ENCODE measurements at places on chromosomes 5 and 9.

DNA sequence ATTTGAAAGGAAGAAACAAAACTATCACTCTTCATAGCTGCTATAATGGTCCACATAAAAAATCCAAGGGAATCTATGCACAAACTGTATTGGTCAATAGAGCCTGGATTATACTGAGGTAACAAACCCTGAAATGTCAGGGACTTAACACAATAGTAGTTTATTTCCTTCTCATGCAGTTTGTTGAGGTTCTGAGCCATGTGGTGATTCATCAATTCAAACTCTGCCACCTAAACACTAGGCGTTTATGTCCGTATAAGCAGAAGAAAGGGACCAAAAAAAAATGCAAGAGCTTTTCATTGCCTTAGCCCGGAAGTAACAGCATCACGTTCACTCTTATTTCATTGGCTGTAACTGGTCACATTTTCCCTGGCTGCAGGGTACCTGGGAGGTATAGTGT is 464.7 kb downstream of the ZSWIM6 start:
- no peak for DNase-seq

DNA sequence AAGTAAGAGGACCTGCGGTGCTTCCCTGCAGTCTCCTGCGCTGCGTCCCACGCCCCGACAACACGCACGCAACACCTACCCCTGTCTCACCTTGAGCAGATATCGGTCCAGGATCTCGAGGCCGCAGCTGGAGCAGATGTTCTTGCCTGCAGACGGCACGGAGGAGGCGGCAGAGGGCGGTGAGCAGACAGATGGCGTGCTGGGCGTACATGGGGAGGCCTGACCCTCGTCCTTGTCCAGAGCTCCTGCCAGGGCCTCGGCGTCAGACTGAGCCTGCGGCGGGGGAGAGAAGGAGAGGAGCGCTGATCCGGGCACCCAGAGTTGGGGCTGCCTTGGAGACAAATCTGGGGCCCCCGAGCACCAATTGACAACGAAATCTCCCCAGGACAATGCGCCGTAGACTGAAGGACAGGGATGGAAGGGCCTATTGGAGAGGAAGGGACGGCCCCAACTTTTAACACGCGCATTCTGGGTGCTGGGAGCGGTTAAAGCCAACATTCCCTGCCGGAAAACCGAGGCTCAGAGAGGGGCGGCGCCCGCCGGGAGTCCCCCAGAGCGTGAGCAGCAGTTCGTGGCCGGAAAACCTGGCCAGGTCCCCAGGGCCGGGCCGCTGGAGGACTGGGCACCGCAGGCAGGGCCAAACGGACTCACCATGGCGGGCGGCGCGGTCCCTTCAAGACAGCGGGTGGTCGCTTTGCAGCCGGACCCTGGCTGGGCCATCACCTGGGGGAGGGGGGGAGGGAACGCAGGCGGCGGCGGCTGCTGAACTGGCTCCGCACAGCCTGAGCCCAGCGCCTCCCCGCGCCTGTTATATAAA is 1.8 kb downstream of the LHX6 start:
- peak; percentile 66 for DNase-seq

DNA sequence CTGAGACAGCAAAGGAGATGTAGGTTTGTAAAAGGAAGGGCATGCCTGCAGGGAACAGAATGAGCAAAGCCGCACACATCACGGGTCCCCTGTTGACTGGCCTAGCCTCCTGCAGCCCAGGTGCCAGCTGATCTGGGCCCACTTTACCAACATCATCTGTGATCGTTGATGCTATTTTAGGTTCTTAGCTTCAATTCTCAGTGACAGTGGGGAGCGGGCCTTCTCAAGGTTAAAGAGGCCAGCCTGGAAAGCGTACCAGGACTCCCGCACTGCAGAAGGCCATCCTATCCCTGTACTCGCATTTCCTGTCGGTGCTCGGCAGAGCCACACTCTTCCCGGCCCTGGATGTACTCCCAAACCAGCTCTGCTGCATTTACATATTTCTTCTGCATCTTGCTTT is 213.5 kb upstream of the IRX1 start:
- peak; percentile 29 for DNase-seq

DNA sequence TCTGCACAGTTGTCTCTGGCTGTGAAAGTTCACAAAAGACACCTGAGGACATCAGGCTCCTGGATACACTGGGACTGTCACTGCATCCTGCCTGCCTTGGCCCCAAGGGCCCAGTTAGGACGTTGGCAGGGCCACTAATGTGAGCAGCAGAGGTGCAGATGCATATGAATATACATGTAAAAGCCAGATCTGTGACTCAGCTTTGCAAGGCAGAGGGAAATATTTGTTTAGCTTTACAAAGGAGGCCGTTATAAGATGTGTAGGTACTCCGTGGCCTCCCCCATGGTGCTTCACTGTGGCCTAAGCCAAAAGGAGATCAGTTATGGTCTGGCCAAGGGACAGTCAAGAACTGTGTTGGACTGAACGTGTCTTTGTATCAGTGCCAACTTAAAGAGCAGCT is 4.1 kb upstream of the C1QTNF3 start:
- no peak for DNase-seq

DNA sequence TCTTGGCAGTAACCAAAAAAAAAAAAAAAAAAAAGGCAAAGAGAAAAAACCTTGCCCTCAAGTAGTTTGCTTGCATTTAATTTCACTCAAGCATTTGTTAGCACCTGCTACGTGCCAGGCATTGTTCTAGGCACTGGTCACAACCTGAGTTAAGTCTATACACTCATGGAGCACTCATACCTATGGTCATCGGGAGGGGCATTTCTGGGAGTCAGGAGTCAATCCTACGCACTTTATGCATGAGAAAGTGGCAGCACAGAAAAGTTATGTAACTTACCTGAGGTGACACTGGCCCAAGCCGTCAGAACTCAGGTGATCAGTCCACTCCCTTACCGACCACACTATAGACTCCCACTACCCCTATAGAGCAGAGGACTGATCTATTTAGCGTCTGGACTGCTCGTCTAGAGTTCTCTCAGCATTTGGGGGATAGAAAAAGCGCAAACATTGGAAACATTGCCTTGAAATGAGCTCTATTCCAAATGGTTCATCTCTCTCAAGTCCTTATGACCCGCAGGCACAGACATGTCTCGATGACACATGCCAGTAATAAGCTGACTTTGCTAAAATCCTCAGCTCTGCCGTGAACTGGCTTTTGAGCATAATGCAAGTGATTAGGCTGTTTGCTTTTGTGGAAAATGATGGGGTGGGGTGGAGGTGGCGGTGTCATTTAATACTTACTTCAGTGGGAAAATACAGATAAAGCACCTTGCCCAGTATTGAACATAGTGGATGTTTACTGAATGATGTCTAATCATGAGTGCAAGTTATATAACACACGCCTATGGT is 160.2 kb downstream of the ARHGEF28 start:
- no peak for DNase-seq

- DNase-seq, result no peak
Measured at GRCh38 chr5:179906795-179907555, 722 bp downstream of the TBC1D9B start.

- peak; percentile 53 for DNase-seq
Measured at GRCh38 chr5:173630724-173631365, 14.4 kb upstream of the BOD1 start.

DNA sequence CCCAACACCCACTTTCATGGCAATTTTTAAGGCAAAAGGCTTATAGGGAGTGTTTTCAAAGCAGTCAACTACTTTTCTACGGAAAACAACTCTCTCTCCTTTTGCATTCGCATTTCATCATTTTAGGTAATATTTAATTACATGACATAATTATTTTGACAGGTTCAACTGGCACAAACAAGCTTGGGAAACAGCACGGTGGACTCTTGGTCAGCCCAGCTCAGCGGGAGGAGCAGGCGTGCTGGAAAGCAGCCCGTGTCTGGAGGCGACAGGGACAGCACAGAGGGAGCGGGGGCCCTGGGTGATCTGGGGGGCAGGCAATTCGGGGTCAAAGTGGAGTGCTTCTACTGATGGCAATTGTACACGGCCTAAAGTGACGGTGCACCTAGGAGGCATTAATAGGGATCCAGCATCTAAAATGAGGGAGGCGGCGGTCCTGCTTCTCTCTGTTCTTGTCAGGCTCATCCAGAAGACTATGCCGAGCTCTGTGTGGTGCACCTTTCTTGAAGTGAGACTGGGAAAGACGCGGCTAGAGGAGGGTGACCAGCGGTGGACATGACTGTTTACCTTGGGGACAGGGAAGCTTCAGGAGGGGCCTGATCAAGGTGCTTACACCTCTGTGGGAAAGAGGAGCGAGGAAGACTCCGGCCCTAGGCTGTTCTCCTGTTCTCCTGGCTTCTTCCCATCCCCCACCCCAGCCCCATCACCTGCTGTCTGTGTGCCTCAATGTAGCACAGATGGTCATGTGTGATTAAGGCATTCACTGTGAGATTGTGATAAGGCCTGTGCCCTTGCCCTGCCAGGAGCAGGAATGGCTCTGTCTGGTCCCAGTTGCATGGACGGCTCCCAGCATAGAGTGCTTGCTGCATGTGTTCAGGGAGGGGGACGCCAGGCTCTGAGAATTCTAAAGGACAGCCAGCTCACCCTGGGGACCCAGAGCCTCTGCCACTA is 3.4 kb downstream of the MYMK start:
- no peak for DNase-seq

- DNase-seq, result no peak
Measured at GRCh38 chr5:153491856-153492255, 1.4 kb downstream of the GRIA1 start.

- DNase-seq, result no peak
Measured at GRCh38 chr5:1343931-1344901, 683 bp downstream of the CLPTM1L start.

DNA sequence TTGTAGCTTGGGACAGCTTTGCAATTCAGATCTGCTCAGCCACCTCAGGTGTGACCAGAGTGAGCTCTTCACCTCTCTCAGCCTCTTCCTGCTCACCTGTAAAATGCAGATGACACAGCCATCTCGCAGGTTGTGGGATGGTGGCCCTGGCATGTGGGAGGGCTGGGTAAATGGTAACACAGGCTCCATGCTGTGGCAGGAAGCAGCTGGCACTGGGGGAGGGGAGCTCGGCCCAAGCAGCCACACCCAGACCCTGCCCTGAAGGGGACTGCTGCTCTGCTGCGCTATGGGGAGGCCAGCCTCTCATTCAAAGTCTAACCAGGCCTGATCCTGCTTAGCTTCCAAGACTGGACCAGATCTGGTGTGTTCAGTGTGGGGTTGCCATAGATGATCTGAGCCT is 24.1 kb downstream of the PHF2 start:
- peak; percentile 54 for DNase-seq

GRCh38 chr9:91533382-91533781 is 109.8 kb upstream of the NFIL3 start:
- DNase-seq, result no peak

GRCh38 chr5:111377306-111377705 is 135.0 kb downstream of the STARD4 start:
- no peak for DNase-seq

DNA sequence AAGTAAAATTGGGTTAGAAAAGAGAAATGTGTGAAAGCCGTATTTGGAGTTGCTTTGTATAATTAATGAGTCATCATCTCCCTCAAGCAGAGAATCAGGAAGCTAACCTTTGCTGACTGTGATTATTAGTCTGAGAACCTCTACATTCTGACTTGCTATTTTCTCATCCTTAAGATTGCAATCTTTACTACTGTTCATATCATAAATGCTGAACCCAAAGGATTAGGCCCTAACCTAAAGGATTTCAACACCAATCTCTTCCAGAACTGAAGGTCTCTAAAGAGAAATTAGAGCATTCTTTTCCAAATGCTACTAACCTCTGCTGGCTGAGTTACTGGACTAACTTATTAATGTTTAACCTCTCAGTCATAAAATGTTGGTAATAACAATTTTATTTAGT is 538.1 kb upstream of the MEF2C start:
- no peak for DNase-seq

GRCh38 chr9:38119560-38120236 is 50.7 kb upstream of the SHB start:
- DNase-seq, result no peak

DNA sequence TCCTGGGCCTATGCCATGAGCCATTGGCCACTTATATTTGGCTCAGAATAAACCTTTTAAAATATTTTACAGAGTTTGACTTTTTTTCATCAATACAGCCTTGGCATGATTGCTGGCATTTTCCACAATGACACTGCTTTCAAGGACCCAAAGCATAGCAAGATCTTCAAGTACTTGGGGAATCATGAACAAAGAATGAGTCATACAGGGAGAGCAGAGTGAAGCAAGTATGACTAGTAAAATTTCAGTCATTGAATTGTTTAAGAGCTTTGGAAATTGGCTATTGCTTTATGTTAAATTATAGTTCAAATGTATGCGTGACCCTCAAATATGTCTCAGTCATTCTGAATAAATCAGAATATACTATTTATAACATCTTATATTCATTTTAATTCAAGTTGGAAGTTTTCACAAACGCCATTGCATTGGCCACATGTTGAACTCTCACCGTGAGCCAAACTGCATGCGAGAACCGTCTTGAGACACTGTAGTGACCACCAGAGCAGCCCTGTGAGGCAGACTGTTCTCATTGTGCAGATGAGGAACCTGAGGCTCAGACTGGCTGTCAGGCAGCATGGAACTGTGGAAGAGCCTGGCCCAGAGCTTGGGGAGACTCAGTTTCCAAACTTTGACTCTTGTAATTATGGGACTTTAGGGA is 52.9 kb downstream of the GDNF start:
- DNase-seq, result no peak

DNA sequence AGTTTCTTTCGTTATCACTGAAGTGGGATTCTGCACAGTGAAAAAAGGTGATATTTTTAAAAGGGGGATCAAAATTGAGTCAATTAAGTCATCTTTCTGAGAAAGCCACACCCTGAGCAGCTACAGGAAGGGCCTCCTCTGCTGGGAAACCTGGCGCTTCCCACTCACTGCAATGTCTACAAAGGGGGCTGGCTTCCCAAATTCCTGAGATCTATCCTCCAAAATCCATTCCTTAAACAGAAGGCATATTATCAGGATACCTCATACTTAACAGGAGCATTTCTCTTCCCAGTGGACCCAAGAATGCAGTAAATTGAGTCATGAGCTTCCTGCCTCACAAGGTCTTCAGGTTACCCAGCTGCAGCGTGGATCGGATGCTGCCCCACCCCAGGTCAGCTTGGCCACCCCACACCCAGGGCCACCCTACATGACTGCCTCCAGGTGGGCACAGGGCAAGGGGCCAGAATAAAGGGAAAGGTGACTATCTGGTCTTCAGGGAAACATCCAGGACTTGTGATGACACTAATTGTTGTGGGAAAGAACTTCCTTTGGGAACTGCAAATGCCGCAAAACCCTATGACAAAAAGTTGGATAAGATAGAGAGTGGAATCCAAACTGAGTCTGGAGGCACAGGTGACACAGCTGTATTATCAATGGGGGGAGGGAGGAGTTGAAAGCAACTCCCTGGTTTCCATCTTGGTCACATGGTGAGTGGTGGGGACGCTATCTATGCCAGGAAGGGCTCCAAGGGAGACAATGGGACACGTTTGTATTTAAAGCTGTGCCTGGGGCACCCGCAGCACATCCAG is 42.3 kb downstream of the ROR2 start:
- peak; percentile 48 for DNase-seq

Measured in islet precursor cell (in vitro differentiated cells).